Heart left ventricle (tissue), 16 donors: ENCODE measurements at places on chromosomes 4 and X. TPM values are rescaled to one million over a fixed set of nuclear protein-coding genes. Genes with fewer than 3 reads are reported as not detected.

- no peak for DNase-seq
These were observed 72.8 kb downstream of the GRXCR1 start for GRCh38 chr4:42965326-42965725.

GRCh38 chrX:84363051-84363450 lies 139.2 kb downstream of the HDX start:
- DNase-seq: no peak

GRCh38 chr4:80185787-80186548 lies 11.3 kb upstream of the PRDM8 start:
- no peak for DNase-seq

- no peak for DNase-seq
These were observed 56.4 kb upstream of the NWD2 start for GRCh38 chr4:37188100-37188499.

GRCh38 chrX:153669901-153670731 lies 3.5 kb downstream of the PNCK start:
- DNase-seq: no peak

Gene ADGRG2
- 0.19 TPM for total RNA-seq

DNA sequence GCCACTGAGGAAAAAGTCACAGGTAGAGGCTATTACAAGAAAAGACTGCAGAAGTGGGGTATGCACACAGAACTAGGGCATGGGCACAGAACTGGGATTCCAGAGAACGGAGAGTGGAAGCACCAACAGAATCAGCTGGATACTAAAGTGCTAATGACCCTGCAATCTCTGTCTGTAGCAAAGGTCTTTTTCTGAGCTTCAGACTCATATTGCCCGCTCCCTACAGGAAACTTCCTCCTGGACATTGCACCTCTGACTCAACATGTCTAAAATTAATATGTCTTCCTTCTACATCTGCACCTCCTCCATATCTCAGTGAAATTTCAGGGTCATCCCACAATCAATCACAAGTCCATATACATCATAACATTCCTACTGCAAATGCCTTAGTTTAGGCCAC lies 5.3 kb upstream of the CAMK2D start:
- no peak for DNase-seq

Gene RNF150
- total RNA-seq: 146 TPM

Gene DYNLT3
- 25.2 TPM for total RNA-seq

Gene HSFX1
- 2.9 TPM for total RNA-seq

DNA sequence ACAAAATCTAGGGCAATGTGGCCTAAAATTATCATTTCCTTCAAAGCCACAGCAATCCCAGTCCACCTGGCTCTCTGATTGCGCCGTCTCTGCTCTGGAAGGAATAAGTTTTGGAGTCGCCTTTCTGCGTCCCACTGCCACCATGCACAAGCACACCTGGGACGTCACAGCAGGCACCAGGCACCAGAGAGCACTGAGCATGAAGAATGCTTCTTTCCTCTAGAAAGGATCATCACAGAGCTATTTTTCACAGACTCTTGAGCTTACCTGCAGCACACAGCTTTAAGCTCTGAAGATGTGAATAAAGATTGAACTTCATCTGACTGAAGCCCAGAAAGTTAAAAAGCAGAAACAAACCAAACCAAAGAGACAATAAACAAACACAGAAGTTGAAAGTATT lies 170.0 kb upstream of the PPARGC1A start:
- DNase-seq: no peak

DNA sequence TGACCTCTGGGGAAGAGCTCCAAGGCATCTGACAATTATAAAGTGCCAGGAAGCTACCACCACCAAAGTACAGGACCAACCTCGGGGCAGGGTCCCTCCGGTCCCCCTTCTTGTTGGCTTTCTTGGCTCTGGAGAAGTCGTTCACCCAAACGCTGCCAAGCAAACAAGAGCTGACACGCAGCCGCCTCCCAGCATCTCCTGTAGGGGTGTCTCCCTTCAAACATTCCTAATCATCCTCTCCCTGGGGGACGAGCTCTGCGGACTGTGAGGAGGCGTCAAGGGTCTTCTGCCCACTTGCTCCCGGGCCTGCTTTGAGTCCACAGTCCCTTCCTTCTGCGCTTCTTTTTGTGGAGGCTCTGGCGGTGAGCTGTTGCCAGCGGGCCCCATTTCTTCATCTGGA lies 158.9 kb upstream of the MAB21L2 start:
- no peak for DNase-seq

DNA sequence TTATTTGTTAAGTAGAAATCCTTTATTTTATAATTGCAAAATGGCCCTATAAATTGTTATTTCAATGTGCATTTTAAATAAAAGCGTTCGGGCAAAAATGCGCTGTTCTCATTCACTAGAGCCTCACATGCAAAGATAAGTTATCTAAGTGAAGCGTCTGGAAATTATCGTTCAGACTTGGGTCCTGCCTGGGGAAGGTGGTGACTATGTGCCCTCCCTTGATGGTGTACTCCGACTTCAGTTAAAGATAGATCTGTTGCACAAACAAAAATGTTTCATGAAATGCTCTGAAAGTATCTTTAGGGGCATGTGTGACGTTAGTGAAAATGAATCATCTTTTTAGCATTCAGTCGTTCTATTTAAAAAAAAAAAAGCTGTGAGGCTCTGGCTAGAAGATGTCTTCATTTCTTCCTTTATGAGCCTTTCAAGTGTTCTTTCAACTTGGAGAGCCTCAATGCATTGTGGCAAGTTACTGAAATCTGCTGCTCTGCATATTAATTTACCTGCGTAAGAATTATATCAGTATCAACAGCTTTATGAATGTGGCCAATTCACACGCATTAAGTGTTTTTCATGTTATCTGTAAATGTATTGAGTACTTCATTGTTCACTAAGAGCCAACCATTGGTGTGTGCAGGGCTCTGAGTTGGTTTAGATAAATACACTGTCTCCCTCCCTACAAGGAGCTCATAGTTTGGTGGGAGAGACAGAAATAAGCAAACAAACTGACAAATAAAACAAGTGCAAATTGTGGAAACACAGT lies 83.0 kb downstream of the AFF1 start:
- DNase-seq: no peak

DNA sequence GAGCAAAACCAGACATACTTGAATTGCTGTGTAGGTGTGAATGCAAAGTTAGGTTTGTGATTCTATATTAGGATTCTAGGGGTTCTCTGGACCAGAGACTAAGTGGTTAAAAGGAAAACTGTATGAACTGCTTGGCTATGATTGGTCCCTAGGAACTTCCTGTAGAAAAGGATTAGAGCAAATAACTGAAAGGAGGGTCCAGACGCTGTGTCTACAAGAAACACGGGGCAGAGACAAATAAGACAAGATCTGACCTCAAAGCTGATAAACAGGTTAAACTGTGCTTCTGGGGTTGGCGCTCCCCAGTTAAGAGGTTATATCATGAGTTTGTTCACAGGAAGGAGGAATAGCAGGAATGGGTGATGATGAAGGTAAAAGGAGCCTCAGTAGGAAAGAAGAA lies 183.6 kb downstream of the MGST2 start:
- no peak for DNase-seq

DNA sequence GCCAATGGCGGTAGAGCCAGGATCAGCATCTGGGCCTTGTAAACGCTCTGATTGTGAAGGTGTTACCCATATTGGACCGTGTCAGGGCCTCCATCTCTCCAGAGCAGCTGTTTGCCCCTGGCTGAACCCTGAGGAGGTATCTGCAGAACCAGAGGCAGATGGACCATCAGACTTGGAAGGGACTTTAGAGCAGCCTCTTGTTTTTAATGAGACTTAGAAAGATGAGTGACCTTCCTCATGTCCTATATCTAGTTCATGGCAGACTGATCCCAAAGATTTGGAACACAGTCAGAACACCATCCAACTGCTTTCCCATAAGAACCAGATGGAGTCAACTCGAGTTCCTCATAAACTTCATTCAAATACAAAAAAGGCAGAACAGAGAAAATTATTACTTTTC lies 135.1 kb upstream of the MSX1 start:
- no peak for DNase-seq

- DNase-seq: peak; percentile 54
These were observed at the start of gene STS for GRCh38 chrX:7147413-7147977. Gene STS, plus strand, starts transcription at chrX:7147712. Its CDS starts 105,488 bp downstream, at chrX:7253200.

Gene FAM9B
- not detected for total RNA-seq

GRCh38 chr4:55012363-55013230 lies 112.8 kb downstream of the KDR start:
- DNase-seq: no peak

GRCh38 chrX:32749070-32749469 lies 462.3 kb downstream of the DMD start:
- DNase-seq: no peak

Gene SPON2
- 13.0 TPM for total RNA-seq

- no peak for DNase-seq
These were observed 13.5 kb downstream of the KDM5C start for GRCh38 chrX:53211391-53211978.

Gene GAGE12F
- not detected for total RNA-seq

DNA sequence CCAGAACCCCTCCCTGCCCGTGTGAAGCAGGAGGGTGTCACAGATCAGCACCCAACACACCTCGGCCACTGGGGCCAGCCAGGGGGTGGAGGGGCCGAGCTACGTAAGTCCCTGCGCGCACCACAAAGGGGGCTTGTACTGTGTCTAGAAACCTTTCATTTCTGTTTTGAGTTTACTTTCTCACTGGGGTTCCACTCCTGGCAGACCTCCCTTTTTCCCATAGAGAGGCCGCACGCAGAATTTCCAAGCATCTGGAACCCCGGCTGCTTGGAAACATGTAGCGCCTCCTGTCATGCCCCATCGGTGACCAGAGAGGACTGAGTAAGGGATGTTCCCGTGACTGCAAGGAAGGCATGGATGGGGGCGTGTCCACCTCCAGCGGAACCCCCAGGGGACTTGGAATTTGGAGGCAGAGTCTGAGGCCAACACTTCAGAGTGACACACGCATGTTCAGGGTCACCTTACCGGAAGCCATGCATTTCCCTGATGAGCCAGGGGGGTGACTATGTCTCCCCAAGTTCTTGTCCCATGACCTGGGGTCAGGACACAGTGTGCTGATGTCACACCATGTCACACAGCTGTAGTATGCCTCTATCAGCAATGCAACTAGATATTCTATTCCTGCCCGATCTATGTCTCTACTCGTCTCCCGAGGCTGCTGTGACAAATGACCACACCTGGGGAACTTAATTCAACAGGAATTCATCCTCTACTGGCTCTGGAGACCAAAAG lies 105.3 kb downstream of the DHRSX start:
- no peak for DNase-seq

- DNase-seq: no peak
These were observed 21.0 kb upstream of the BMP15 start for GRCh38 chrX:50889582-50889981.

DNA sequence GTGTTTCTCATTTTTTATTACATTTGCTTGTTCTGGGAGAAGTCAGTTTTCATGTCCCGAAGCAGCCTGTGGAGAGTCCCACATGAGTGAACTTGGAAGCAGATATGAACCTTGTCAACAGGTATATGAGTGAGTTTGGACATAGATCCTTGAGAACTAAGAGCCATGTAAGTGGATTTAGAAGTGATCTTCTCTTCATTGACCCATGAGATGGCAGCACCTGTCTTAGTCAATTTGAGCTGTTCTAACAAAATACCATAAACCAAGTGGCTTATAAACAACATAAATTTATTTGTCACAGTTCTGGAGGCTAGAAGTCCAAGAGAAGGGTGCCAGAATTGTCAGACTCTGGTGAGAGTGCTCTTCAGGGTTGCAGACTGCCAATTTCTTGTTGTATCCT lies 1043.8 kb downstream of the ADGRL3 start:
- no peak for DNase-seq

- DNase-seq: no peak
These were observed 356.2 kb upstream of the GATB start for GRCh38 chr4:152117054-152117453.

DNA sequence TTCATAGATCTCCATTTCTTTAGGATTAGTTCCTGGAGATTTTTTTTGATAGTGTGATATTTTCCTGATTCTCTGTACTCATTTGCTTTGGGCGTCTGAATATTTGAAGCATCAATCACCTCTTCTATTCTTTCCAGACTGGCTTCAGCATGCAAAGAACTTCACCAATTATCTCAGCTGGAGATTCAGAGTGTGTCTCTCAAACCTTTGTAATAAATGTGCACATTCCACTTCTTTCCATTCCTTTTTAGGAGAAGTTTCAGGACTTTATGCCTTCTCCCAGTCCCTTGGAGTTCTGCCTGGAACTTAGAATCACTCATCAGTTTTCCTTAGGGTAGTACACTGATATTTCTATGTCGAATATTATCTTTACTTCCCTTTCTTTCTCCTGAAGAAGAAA lies 334.8 kb downstream of the TEX13C start:
- DNase-seq: no peak

GRCh38 chr4:11194431-11194830 lies 234.3 kb downstream of the HS3ST1 start:
- no peak for DNase-seq

Gene TEX13D
- not detected for total RNA-seq

- no peak for DNase-seq
These were observed 354.9 kb downstream of the RPA4 start for GRCh38 chrX:97238632-97239031.

DNA sequence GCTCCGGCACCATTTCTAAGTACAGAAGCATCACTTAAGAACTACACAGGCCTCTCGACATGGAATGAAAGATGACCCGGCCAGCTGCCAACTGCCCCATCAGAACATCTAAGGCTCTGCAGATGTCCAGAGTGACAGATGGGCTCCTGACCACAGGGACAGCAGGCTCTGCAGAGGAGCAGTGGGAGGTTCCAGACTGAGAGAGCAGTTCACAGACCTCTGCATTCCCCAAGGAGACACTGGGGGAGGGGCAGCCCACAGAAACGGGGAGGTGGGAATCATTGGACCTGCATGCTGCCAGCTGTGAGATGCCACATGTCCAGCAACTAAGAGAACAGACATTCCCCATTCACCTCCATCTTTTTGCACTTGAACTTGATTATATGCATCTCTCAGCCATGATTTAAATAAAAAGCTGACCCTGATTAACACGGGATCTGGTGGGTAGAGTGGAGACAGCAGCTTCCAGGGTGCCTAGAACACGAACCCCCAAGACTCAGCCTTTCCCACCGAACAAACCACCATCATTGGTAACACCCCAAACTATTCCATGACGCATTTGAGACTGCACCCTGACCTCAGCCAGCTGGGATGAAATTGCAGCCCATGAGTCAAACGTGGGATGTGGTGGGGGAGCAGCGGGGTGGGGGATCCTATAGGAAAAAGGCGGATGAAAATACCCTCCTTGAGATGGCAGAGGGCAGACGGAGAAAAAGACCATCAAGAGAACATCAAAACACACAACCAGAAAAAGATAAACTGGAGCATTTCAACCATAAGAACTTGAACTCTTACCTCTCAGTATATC lies 47.2 kb downstream of the AFAP1 start:
- DNase-seq: no peak

DNA sequence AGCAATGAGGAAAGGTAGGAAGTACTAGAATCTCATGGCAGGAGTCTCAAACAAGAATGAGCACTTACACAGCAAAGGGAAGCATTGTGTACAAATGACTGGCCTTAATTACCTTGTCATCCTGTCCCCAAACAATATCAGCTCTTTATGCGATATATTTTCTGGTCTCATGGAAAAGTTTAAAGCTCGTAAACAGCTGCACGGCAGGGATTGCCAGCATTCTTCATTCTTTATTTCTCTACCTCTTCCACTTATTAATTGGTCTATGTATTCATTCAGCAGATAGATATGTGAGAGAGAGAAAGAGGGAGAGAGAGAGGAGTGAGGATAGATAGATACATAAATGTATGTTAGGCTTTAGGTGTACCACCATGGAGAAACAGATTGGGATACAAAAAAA lies 155.8 kb upstream of the FAT4 start:
- DNase-seq: no peak

Gene COX7B2
- total RNA-seq: not detected

GRCh38 chrX:9390121-9390520 lies 74.7 kb upstream of the TBL1X start:
- DNase-seq: no peak
